Renal pelvis (tissue), 12 donors: ENCODE measurements at places on chromosomes 12 and 14. TPM values are rescaled to one million over a fixed set of nuclear protein-coding genes. Genes with fewer than 3 reads are reported as not detected.

- DNase-seq, result no peak
These were observed 59.8 kb upstream of the MED13L start for GRCh38 chr12:116337312-116337711.

DNA sequence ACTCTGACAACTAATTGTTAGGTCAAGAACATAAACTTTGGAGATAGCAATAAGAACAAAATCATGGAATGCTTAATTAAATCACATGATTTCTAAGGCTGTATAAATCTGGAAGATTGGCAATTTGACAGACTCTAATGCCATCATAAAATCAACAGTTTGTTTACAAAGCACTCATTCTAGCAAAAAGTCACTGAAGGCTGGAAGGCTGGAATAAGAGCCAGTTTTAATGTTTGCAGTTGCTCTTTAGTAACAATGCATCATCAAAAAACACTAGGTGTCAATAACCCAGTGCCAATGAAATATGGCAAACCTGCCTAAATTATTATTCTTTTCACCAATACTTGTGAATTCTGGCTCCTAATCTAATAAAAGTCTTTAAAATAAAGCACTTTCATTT is 65.0 kb downstream of the NUMB start:
- no peak for DNase-seq

DNA sequence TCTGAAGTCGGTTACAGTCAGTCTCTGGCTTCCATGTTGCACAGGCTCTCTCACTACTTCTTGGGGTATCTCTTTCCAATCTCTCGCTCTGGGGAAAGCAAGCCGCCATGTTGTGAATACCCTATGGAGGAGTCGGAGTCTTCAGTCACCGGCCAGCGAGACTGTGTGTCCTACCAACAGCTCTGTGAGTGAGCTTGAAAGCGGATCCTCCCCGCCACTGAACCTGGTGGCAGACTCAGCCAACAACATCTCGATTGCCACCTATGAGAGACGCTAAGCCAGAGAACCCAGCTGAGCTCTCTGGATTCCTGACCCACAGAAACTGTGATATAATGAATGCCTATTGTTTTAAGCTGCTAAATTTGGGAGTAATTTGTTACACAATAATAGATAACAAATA is 51.5 kb downstream of the SLC15A4 start:
- DNase-seq, result no peak

- DNase-seq, result no peak
These were observed 486.8 kb downstream of the KCNH5 start for GRCh38 chr14:62558451-62558850.

DNA sequence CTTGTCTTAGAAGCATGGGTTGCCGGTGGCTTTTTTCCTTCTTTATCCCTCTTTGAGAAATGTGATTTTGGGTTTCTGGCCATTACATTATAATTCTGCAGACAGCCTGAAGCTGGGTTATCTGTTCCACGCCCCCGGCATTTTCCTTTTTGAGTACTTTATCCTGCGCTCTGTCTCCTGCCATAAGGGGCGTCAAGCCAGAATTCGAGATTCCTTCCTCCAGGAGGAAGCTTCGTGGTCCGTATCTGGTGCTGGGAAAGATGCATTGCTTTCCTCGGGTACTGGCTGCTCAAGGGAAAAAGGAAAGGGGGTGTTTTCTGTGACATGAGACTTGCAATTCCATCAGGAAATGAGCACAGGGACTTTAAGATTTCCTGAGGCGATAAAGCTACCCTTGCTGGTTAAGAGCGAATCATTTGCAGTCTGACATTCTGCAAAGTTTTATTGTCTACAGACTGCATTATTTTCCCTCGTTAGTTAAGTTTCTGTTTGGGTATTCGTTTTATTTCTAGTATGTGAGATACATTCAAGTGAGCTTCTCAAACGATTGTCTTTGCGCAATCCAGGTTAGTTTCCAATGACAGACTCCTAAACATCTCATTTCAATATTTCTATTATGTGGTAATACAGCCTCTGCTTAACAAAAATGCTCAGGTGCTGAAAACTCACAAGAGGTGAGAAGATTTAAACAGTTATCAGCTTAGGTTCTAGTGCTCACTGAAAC is 694 bp downstream of the AKAP5 start:
- peak; percentile 60 for DNase-seq

DNA sequence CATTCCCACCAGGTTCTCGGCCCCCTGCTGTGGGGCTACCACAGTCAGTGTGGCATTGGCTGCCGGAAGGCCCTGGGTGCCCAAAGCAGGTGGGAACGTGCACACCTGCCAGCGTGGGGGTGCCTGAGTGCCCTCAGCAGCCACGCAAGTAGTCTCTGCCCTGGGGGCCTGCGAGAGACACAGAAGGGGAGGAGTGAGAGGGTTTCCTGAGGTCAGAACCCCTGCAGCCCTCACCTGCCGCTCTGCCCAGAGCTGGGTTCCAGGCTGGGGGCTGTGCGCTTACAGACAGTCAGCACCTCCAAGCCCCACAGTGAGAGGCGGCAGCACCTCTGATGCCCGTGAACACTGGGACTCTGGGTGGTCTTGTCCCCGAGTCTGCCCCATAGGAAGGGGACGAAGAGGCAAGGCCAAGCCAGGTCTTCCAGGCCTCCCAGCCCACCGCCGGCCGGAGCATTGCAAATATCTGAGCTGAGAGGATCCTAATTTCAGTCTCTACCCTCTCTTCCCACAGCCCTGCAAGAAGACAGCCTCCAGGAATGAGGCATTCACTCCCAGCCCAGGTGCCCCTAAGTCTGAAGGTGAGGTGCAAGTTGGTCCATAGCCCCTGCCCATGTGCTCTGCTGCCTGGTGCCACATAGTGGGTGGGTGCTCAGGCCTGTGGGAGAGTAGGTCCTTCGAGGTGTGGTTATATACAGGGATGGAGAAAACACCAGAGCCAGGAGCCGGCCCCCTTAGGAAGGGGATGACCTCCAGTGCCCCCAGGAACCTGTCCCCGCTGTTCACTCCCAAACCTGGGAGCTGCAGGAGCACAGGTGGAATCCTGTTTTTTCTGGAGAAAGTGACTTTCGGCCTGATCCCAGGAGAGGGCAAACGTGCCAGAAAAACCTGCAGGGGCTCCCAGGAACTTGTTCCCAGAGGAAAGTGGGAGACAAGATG is 291.1 kb upstream of the RTL1 start:
- DNase-seq, result no peak

GRCh38 chr14:93970585-93970964 is 5.8 kb downstream of the ASB2 start:
- no peak for DNase-seq

GRCh38 chr14:24307575-24308341 is at the start of gene CIDEB:
TSS of gene CIDEB (minus strand) at chr14:24307977. CDS start at chr14:24307858, 119 bp downstream.
- no peak for DNase-seq

DNA sequence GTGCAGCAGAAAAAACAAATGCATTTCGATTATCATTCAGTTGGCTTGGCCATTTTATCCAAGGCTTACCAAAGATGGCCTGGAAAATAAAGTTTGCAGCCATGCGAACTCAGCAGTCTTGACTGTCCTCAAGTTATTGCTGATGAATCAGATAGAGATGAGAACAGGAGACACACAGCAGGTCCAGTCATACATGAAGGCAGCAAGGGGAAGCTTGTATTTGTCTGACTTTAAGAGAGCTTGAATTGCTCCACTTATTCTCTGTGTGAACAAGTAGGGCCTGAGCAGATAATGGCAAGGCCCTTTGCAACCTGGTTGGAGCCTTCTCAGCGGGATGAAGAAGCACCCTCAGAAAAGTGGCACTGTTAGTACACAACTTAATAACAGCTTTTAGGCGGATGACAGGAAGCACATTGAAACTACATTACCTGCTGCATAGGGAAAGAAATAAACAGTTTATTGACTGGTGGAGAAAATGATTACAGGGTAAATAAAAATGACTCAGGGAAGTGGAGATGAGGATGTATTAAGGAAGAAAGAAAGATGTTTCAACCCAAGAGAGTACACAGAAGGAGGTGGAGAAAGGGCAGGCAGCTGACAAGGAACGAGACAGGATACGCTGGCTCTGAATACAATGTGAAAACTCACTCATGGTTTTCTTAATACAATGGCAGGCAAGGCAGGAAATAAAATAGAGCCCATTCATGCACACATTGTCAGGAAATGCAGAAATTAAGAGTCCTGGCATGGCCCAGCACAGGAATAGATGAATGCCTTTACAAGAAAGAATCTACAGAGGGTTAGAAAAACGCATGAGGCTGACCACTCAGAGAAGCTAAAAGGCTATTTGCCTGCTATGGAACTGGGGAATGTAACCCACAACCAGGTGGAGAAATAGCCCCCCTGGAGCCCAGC is 128.4 kb downstream of the GALC start:
- DNase-seq, result no peak

DNA sequence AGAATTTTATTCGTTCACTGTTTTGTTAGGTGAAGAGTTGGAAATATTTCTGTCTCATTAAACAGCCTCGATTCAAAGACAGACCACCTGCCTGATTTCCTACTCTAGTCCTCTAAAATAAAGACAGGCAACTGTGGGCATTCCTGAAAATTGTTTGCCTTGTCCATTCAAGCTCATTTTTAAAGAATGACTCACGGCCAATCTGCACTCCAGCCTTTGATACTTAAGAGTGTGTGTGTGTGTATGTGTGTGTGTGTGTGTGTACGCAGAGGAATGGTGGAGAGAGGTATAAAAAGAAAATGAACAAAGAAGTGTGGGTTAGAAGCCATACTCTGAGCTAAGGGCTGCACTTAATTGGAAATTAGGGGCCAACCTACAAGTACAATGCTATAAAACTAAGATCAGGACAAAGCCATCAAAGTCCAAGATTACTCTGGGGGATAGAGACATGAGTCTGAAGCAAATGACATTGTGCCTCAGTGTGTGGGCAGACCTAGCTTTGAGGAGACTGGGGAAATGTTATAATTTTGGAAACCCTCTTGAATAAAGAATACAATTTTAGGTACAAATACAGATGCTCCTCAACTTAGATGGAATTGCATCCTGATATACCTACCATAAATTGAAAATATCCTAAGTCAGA is 45.6 kb upstream of the SOCS2 start:
- no peak for DNase-seq

GRCh38 chr12:69321351-69321750 is 26.8 kb upstream of the LYZ start:
- DNase-seq, result no peak

DNA sequence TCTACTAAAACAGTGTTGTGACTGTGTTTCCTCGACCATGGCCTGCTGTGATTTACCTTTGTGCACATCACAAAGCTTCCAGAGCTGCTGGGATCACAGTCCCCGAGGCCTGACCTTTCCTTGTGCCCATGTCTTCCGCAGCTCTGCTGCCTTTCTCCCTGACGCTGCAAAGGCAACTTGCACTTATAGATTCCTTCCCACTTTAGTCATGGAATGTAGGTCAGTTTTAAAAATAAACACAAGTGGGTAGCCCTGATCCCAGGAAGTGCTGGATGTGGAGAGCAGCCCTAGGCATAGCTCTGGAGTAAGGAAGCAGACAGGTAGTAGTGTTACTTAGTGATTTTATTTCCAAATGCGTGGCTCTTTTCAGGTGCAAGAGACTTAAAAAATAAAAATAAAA is 825.7 kb downstream of the AACS start:
- no peak for DNase-seq

DNA sequence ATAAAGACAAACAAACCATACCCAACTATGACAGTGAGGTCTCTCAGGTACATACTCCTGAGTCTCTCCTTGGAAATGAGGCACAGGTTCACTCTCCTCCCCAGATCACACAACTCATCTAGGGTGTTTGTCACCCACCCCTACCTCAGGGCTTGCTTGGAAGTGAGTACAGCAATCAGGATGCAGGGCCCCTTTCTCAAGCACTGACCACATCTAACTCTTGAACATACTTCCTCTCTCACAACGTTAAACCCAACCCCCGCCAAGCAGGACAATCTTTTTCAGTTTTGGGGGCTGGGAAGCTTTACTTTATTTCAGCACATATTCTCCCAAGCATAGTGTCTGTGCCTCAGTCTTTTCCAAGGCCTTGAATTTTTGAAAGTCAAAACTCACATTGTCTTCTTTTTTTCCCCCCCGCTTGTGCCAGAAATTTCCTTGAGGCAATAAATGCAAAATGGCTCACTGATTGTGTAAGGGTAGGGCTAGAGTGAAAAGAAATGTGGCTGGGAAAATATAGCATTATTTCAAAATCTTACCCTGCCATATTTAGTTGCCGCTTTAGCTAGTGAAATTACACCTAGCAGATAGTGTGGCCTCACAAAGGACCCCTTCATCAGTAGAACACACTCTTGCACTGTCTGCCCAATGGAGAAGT is 2.4 kb upstream of the GPR65 start:
- DNase-seq, result no peak

- DNase-seq, result no peak
These were observed 961.9 kb upstream of the TMEM132C start for GRCh38 chr12:127304751-127305725.

- DNase-seq, result no peak
These were observed 90.2 kb upstream of the RESF1 start for GRCh38 chr12:31868965-31869364.

DNA sequence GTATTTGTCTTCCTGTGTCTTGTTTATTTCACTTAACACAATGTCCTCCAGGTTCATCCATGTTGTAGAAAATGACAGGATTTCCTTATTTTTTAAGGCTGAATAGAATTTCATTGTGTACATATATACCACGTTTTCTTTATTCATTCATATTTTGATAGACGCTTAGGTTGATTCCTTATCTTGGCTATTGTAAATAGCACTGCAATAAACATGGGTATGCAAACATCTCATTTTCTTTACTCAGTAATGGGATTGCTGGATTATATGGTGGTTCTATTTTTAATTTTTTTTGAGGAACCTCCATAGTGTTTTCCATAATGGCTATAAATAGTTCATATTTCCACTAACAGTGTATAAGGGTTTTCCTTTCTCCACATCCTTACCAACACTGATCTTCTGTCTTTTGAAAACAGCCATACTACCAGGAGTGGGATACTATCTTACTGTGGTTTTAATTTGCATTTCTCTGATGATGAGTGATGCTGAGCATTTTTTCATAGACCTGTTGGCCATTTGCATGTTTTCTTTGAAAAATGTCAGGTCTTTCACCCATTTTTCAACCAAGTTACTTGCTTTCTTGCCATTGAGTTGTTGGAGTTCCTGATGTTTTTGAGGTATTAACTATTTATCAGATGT is 32.8 kb downstream of the DUSP16 start:
- no peak for DNase-seq

Gene KLHDC1
- polyA plus RNA-seq, result 3.5 TPM

Gene SLC6A15
- 0.37 TPM for polyA plus RNA-seq

Gene TAS2R20
- polyA plus RNA-seq, result 2.5 TPM

Gene CFAP251
- polyA plus RNA-seq, result 15.4 TPM

Gene KRT6C
- not detected for polyA plus RNA-seq

Gene PLEKHG7
- polyA plus RNA-seq, result 0.60 TPM

Gene ATF7IP
- 64.2 TPM for polyA plus RNA-seq

Gene KRT6A
- polyA plus RNA-seq, result not detected

Gene FSCB
- polyA plus RNA-seq, result not detected

Gene SMOC1
- 1.2 TPM for polyA plus RNA-seq
